ENCODE measurements at places on chromosomes 11 and 22. TPM values are rescaled to one million over a fixed set of nuclear protein-coding genes. Genes with fewer than 3 reads are reported as not detected.

C11orf86 gene
- not detected for total RNA-seq

FAM180B gene
- total RNA-seq, result not detected

LARGE1 gene
- total RNA-seq, result 15.0 TPM

MS4A7 gene
- not detected for total RNA-seq

INS gene
- total RNA-seq, result not detected

ARHGAP8 gene
- 0.41 TPM for total RNA-seq

ZNRD2 gene
- total RNA-seq, result 27.2 TPM

Data from fibroblast of the aortic adventitia (primary cell).